ENCODE measurements at places on chromosomes 1 and 21.

- DNase-seq: no peak
Observed at GRCh38 chr1:226754793-226755533, 15.9 kb upstream of the ITPKB start.

- DNase-seq: no peak
Observed at GRCh38 chr21:45404730-45405270, at the start of gene COL18A1. Gene COL18A1, plus strand, starts transcription at chr21:45405165. Its CDS starts 66 bp downstream, at chr21:45405231.

DNA sequence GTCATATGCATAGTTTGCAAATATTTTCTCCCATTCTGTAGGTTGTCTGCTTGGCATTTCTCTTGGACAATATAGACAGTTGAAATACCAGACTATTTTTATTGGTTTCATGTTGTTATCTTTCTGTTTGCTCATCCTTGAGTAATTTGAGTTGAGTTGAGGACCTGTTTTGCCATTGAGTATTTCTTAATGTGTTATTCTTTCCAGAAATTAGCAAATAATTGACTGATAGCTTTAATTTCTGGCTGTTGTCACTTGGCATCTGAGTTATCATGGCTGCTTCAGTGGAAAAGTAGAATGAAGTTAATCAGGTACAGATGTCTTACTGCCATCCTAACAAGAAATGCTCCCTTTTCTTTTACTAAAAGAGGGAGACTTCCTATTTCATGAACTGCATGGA lies 264.8 kb upstream of the DUSP10 start:
- no peak for DNase-seq

- no peak for DNase-seq
Observed at GRCh38 chr1:228010921-228011320, 4.1 kb downstream of the WNT3A start.

- DNase-seq: peak; percentile 23
Observed at GRCh38 chr1:91402023-91402422, 2.6 kb downstream of the HFM1 start.

DNA sequence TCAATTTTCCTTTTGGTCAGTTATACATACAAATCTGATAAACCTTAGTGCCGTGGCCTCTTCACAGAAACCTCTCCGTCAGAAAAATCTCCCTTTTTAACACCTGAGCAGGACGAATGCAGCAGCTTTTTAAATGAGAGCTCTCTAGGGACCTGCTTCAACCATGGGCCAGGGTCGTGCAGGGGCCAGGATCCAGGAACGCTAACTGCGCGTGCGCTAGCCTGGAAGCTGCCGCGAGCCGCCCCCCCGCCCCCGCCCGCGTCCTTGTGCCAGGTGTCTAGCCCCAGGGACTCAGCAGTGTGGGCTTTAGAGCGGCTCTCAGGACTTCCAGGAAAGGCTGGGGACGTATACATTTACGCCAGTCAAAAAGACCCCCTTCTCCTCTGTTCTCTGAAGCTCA lies 136.8 kb upstream of the FMN2 start:
- no peak for DNase-seq

GRCh38 chr1:27298632-27299384 lies 23.2 kb upstream of the TMEM222 start:
- DNase-seq: no peak

GRCh38 chr1:36351227-36351977 lies 28.0 kb upstream of the EVA1B start:
- peak; percentile 97 for DNase-seq

DNA sequence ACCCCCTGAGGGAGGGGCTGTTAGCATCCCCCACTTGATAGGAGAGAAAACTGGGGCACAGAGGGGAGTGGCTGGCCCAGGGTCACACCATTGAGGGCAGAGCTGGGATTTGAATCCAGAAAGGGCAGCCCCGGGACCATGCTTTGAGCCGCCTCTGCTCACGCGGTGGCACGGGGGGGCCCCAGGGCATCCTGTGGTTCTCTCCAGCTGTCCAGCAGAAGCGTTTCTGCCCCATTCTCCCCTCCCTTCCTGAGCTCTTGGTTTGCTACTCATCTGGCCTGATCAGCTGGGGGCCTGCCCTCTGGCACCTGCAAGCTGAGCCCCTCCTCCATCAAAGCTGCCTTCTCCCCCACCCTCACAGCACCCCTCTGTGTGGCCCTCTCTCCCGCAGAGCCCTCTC lies 37.5 kb downstream of the FBXO2 start:
- no peak for DNase-seq

DNA sequence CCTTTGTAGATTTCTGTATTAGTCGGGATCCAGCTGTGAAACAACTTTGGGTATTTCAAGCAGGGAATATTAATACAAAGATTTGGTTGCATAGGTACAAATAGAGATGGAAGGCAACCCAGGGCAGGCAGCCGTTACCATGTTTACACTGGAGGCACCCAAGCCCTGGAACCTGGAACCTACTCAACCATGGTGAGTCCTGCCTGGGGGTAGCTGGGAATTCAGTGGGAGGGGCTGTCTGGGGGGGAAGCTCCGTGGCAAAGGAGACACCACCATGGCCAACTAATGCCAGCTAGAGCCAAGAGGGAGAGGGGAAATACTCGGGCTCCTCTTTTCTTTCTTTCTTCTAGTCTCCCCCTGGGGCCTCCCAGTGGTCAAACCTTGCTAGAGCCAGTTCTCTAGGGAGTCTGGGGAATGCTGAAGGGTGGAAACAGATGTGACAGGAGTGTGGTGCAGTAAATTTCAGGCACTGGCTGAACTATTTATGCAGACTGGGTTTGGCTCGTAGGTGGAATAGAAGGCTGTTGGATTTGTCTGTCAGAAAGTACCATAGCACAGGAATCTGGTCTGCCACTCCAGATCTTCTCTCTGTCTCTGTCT lies 91.9 kb upstream of the CACNA1E start:
- DNase-seq: no peak

DNA sequence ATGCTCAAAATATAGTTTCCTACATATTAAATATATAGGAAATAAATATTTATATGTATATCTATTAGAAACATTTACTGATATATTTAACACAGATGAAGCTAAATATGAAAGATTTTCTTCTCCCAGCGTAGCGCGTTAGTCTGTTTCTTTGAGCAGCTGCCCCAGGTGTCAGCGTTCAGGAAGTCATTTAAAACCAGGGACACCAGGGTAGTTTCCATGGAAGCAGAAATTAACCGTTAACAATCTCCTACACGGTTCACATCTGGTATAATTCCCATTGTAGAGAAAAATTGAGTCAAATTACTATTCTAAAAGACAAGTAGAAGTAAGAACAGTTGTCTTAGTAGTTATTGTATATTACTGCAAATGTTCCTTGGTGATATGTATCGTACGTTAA lies 1443.7 kb downstream of the MRPL39 start:
- no peak for DNase-seq

GRCh38 chr1:158716335-158716734 lies 4.2 kb downstream of the OR6K3 start:
- DNase-seq: no peak

DNA sequence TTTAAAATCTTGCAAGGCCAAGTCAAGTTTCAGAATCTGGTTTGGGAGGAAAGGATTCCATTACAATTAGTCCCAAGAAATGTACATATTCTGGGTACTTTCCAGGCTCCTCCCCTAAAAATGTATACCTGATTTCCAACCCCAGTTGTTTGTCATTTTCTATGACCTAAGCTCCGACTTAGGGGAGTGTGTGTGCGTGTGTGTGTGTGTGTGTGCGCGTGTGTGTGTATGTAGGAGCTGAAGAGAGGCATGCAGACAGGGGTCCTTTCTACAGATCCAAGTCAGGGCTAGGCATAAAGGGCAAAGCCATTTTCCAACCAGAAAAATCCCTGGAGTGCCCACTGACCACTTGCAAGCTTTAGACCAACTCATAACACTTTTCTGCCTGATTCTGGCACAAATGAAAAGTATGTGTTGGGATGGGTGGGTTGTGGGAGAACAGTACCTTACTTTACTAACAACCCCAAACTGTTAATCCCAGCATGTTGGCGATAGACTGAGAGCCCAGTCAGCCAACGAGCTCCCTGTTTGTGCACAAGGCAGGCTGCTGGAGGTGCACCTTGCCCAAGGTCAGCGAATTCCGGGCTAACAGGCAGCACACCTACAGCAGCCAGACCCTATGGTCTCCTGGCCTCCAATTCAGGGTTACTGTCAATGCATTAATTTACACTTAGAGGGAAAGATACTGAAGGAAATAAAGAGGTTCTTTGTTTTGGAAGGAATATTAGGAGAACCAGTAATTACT lies 1.7 kb downstream of the TRABD2B start:
- no peak for DNase-seq

DNA sequence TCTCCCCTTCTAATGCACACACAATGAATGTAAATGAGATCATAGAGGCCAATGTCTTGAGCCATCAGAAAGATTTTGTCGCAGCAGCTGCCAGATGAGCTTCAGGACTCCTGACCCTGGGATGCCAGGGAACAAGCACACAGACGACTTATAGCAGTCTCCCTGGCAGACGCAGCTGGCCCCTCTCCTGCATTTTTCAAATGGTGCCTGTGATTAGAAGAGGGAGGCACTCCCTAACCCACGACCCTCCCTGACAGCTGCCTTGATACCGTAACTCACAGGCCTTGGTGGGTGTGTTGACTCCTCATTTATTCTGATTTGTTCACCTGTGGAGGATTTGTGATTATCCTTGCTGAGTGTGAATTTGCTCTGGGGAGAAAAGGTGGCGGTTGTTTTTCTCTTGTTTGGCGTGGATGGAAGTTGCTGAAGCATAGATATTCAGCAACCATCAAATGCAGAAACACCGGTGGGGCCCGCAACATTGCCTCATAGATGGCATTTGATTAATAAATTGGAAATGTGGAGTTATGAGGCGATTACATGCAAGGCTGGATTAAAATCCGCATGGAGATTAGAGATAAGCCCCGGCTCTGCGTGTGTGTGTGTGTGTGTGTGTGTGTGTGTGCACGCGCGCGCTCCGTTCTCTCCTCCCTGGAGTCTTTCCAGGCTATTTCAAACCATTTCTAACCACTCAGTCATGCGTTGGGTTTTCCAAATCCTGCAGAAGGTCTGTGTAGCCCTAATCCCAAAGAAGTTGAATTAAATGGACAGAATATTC lies 2.1 kb upstream of the RD3 start:
- DNase-seq: no peak

GRCh38 chr1:18861082-18861481 lies 1.6 kb upstream of the TAS1R2 start:
- DNase-seq: no peak

GRCh38 chr21:33380483-33380998 lies 22.7 kb upstream of the IFNGR2 start:
- peak; percentile 98 for DNase-seq

DNA sequence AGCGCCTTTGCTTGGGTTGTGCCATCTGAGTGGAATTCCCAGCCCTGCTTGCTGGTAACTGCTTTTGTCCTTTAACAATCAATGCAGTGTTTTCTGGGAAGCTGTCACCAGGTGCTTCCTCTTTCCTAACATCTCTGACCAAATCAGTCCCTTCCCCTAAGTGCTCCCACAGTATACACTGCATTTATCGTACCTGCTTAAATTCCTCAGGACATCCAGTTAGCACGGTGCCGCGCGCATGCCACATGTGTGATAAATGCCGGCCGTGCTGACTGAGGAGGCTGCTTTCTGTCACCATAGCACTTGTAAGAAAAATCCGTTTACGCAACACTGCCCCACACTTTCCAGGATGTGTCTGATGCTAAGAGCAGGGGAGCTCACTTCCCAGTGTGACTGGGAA lies 115.4 kb downstream of the BCAR3 start:
- DNase-seq: no peak

DNA sequence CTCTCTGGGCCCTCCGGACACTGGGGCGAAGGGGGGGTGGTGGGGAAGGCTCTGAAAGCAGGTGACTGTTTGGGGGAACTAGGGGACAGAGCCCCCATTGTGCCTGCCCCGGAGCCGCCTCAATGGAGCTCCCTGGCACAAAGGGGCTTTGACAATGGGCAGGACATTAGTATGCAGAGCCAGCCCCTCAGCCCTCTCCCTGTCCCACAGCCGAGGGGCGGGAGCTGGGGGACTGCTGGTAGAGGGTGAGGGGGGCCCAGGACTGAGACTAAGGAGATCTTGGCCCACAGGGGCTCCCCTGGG lies 7.8 kb downstream of the KCNJ10 start:
- no peak for DNase-seq

Measured in HT1080 (cell line).